ENCODE measurements at places on chromosomes 11 and 22. TPM values are rescaled to one million over a fixed set of nuclear protein-coding genes. Genes with fewer than 3 reads are reported as not detected.

C11orf97 gene
- total RNA-seq, result not detected

DNA sequence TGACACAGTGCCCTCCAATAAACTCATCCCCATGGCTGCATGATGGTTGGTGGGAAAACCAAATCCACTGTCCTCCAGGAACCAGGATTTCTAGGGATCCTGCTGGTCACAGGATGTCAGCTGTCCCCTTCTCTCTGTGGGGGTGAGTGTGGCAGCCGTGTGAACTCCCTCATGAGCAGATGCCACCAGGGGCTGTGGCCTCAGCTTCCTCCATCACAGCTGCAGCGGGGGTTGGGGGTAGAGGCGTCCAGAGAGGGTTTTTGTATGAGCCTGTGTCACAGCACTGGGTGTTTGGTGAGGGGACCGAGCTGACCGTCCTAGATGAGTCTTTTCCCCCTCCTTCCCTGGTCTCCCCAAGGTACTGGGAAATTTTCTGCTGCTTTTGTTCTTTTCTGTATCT is 26.4 kb downstream of the IGLL5 start:
- no peak for DNase-seq

GRCh38 chr22:17810570-17811116 is 36.4 kb upstream of the BID start:
- no peak for DNase-seq

- no peak for DNase-seq
Observed at GRCh38 chr11:133123796-133124195, 408.5 kb downstream of the OPCML start.

GRCh38 chr11:124796312-124796711 is 3.9 kb downstream of the MSANTD2 start:
- DNase-seq, result no peak

GRCh38 chr11:116530705-116531104 is 242.1 kb downstream of the BUD13 start:
- DNase-seq, result no peak

KCNJ1 gene
- not detected for total RNA-seq

- DNase-seq, result no peak
Observed at GRCh38 chr11:22742157-22742613, 75.8 kb downstream of the GAS2 start.

DNA sequence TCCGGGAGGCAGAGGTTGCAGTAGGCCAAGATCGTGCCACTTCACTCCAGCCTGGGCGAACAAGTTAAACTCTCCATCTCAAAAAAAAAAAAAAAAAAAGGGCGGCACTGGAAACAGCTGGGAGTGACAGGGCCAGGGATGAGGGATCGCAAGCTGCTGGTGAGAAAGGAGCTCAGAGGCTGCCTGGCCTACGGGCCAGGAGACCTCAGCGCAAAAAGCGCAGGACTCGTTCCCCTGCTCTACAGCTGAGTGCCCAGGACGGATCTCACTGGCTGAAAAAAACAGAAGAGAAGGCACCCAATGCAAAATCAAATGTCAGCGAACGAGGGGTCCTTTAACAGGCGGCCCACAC is 650 bp upstream of the NUP50 start:
- DNase-seq, result no peak

DNA sequence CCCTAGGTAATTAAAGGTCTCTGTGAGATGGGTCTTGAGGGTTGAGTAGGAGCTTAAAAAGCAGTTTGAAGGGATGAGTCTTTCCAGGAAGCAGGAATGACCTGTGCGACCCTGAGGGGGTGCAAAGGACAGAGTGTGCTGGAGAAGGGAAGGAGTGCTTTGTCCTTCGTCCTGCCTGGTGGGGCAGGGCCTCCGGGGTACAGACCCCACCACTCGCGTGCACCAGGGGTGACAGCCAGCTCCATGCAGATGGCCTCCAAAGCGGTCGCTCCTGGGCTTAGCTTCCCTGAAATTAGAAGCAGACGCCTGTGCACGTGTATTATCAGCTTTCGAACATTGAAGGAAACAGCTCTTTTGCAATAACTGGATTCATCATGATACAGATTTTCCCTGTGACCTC is 959.8 kb downstream of the BRD1 start:
- no peak for DNase-seq

DNA sequence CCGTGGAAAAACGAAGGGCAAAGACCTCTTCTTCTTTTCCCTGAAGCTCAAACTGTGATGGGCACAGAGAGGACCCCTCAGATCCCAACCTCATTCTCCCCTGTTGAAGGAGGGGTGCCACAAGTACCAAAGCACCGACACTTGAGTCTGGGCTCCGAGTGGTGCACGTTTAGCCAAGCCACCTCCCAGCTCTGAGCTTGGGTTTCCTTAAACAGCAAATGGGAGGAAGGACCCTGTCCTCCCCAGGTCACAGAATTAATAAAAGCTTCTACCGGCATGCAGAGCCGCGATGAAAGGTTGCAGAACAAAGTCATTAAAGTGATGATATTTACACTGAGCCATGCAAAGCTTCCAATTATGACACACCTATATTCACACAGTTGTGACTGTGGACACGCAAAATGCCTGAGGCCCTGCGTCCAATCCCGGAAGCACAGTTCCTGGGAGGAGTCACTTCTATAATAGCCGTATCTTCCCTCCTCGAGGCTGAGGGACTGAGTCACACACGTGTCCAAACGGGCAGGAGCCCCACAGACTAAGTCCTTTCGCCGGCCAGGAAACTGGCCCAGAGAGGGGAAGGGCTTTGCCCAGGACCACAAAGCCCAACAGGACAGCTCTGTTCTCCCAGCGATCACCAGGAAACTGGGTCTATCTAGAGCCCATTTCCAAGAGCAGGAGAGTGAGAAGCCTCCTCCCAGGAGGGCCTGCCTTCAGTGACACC is 922 bp upstream of the CSNK1E start:
- DNase-seq, result peak; percentile 88

DNA sequence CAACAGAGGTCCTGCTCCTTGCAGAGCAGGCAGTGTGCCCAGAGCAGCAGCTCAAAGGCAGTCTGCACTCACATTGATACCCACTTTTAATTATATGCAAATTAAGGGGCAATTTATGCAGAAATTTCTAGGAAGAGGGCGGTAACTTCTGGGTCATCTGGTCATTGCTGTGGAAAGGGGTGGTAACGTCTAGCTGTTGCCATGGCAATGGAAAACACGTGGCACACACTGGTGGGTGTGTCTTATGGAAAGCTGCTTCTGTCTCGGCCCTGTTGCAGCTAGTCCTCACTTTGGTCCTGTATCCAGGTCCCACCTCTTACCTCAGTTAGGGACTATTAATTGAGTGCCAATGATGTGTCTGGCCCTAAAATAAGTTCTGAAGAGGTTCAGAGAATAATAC is 36.8 kb downstream of the BARX2 start:
- DNase-seq, result no peak

DNA sequence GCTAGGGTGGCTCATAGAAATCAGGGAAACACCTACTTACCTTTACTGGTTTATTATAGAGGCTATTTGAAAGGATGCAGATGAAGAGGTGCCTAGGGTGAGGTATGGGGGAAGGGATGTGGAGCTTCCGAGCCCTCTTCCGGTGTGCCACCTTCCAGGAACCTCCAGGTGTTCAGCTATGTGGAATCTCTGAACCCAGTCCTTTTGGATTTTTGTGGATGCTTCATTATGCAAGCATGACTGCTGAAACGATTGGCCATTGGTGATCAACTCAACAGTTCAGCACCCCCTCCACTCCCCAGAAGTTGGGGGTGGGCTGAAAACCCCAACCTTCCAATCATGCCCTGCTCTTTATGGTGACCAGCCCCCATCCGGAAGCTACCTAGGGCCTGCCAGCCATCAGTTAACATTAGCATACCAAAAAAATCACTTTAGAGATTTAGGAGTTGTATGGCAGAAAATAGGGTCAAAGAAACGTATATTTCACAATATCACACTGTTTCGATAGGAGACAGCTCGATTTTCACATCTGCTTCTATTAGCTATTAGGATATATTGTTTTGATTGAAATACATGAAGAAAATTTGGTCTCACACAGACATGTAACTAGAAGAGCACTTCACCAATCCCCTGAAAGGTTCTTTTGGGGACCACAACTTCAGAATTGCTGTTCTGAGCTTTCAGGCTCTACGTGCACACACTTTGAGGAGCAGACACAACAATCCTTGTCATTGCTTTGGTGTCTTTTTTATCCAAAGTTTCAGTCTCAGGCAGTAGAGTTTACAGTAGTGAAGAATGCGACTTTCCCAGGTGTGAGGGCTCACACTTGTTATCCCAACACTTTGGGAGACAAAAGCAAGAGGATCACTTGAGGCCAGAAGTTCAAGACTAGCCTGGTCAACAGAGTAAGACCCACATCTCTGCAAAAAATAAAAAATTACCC is 3.3 kb upstream of the POLR2G start:
- no peak for DNase-seq

Data from uterus (tissue), 4 donors.